ENCODE measurements at places on chromosomes 7 and 10.

GRCh38 chr10:112669989-112670388 lies 223.0 kb downstream of the VTI1A start:
- no peak for DNase-seq

DNA sequence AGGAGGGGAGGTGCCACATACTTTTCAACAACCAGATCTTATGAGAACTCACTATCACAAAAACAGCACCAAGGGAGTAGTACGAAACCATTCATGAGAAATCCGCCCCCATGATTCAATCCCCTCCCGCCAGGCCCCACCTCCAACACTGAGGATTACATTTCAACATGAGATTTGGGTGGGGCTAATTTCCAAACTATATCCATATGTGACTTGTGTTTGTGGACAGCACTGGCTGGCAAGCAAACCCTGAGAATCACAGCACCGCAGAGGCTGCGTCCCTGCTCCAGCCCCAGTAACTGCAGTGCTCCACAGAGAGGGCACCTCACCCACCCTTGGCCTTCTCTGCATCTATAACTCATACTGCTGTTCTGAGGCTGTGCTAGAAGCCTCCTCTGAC lies 211.2 kb upstream of the PODXL start:
- no peak for DNase-seq

- peak; percentile 60 for DNase-seq
Observed at GRCh38 chr7:66641526-66641871, 12.8 kb downstream of the KCTD7 start.

- no peak for DNase-seq
Observed at GRCh38 chr7:43124388-43124787, 11.9 kb downstream of the HECW1 start.

GRCh38 chr7:64628721-64629120 lies 37.2 kb upstream of the ZNF107 start:
- DNase-seq, result no peak

GRCh38 chr10:13016426-13016825 lies 14.9 kb upstream of the CCDC3 start:
- DNase-seq, result no peak

DNA sequence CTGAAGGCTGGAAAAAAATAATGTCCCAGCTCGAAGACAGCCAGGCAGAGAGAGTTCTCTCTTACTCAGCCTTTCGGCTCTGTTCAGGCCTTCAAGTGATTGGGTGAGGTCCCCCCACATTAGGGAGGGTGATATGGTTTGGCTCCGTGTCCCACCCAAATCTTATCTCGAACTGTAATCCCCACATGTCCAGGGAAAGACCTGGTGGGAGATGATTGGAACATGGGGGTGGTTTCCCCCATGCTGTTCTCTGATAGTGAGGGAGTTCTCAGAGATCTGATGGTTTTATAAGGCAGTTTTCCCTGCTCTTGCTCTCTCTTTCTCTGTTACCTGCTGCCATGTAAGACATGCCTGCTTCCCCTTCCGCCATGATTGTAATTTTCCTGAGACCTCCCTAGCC lies 36.6 kb upstream of the LEP start:
- no peak for DNase-seq

GRCh38 chr7:146701166-146701565 lies 584.6 kb downstream of the CNTNAP2 start:
- no peak for DNase-seq

DNA sequence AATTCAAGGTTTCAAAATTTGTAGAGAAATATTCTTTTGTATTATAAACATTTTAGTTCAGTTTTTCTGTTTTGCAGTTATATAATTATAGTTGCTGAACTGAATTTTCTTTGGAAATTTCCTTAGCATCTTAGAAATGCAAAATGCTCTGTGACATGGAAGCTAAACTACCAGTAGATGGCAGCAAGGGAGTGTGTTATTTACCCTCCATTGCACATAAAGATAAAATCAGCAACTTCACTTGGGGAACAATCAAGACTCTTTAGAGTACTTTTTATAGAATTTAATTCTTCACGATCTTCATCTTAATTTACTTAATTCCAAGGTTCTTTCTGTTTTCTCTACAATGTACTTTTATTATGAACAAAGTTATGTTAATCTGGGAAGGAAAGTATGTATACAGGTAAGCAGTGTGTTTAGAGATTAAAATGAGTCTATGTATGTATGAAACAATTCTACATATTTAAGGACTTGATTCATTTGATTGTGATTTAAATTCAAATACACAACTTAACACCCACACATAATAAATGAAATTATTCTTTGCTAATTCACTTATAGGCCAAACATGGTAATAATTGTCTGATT lies 404.2 kb downstream of the THSD7A start:
- peak; percentile 57 for DNase-seq

GRCh38 chr10:57675125-57675524 lies 592.6 kb downstream of the IPMK start:
- no peak for DNase-seq

GRCh38 chr7:73435471-73436009 lies 2.0 kb downstream of the FZD9 start:
- DNase-seq, result no peak

- DNase-seq, result no peak
Observed at GRCh38 chr10:131982796-131983195, 1.1 kb upstream of the BNIP3 start.

- DNase-seq, result no peak
Observed at GRCh38 chr7:46854958-46855473, 726.9 kb downstream of the TNS3 start.

DNA sequence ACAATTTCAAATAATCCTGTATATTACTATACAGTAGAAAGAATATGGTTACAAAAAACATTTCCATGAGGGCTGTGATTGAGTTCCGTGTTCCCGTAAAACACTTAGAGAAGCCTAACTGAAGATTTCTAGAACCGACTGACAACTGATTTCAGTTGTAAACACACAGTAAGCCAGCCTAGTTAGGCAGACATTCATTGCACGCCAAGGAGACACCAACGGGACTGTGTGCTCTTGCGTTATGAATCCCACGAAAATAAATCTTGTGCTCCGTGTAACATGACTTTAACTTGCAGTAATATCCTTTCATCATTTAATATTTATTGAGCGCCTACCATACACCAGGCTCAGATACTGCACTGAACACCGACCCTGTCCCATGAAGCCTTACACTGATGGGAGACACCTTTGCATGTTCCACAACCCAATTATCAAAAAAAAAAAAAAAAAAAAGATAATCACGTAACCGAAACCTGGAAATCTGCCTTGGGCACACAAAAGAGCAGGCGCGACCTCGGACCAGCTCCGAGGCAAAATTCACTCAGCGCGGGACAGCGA lies 420 bp upstream of the KLHL7 start:
- DNase-seq, result peak; percentile 52

- no peak for DNase-seq
Observed at GRCh38 chr7:129066290-129067131, 11.6 kb upstream of the TNPO3 start.

DNA sequence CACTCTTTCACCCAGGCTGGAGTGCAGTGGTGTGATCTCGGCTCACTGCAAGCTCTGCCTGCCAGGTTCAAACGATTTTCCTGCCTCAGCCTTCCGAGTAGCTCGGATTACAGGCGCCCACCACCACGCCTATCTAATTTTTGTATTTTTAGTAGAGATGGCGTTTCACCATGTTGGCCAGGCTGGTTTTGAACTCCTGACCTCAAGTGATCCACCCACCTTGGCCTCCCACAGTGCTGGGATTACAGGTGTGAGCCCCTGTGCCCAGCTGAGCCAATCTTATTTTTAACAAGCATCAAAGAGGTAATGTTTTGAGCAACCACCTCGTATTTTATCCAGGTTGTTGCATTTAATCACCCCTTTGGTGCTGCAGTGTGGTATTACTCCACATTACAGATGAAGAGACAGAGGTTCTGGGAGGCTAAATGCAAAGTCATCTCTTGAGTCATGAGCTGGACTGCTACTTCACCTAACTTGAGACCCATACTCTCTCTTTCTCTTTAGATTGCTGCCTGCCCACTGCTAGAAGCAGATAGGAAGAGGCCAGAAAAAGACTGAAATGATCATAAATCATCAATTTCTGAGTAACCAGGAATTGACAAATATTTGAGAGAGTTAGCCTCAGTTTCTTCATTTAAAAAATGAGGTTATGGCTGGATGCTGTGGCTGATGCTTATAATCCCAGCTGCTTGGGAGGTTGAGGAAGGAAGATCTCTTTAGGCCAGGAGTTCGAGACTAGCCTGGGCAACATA lies 116.2 kb downstream of the CAMK1D start:
- DNase-seq, result no peak

DNA sequence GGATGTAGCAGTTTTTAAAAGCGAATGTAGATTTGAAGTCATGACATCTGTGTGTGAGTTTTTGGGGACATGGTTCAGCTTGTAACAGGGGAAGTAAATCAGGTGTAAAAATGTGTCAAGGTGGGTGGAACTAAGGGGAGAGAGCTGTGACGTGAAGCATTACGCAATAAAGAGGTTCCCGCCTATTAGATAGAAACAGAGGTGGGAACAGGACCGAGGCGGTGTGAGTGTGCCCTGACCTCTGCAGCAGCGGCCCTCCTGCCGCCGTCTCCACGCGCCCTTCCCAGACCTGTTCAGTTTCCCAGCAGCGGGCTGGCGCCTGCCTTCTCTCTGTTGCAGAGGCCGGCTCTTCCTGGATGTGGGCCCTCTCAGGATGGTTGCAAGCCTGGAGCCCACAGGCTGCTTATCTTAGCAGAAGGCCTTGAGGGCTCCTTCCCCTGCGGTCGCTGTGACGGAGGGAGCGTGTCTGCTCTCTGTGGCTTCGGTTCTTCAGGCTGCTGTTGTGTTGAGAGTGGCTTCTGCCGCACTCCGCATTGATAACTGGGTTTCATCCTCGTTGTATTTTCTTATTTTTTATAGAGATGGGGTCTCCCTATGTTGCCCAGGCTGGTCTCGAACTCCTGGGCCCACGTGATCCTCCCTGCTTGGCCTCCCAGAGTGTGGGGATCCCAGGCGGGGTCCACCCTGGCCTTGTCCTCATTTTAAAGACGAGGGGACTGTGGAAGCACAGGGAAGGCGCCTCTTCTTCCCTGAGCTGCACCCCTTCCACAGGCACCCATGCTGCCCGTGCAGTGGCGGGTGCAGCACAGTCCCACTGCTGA lies 65.0 kb downstream of the DNAJB6 start:
- no peak for DNase-seq

- no peak for DNase-seq
Observed at GRCh38 chr10:15954188-15954587, 93.9 kb upstream of the MINDY3 start.

DNA sequence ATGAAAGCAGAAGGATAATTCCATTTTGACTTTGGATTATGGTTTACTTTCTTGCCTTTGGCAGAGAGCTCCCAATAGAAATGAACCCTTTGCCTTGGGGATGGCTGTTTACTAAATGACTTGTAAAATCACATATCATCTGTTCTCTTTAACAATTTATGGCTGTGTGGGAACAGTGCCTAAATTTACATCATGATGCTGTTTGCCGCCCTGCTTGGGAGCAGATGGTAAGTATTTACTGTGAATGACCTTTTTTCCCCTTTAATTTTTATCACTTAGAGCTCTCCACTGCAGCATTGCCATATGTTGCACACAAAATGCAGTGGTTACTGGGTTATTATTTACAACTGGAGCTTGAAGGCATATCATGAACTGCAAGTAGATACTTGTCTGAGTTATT lies 13.4 kb downstream of the HEPACAM2 start:
- no peak for DNase-seq

DNA sequence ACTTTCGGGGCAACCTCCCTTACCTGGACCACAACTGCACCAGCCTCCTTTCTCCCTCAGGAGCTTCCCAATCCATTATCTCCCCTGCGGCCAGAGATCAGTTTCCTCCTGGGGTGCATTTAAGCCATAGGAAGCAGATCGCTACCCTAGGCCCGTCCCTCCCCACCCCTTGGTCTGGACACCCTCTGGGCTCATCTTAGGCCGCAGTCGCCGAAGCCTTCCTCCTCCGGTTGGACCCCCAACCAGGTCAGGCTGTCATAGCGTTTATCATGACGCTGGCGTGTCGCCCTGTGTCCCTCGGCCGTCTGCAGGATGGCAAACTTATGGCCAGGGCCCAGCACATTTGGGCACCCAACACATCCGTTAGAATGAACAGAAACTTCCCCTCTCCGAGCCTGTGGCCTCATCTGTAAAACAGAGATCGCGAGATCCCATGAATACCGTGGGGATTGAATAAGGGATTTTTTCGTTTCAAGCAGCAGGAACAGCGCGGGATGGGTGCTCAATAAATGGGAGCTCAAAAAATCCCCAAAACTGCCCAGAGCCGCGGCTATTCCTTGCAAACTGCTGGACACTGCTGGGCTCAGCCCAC lies 669 bp upstream of the AP5Z1 start:
- DNase-seq, result no peak

DNA sequence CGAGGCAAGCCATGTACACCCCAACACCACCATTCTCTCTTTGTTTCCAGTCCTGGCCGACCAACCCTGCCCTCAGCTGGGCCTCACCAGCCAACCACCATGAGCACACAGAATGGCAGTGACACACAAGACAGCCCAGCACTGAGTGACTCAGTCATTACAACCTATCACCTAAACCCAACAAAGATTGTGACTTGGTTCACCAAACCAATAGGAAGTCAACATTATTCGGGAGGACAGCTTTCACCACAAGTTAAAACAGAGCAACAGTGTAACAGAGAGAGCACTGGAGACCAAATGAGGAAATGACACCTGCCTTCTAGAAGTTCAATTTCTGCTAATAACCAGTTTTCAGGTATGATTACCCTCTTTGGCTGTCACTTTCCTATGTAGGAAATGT lies 72.1 kb downstream of the DNMBP start:
- no peak for DNase-seq

DNA sequence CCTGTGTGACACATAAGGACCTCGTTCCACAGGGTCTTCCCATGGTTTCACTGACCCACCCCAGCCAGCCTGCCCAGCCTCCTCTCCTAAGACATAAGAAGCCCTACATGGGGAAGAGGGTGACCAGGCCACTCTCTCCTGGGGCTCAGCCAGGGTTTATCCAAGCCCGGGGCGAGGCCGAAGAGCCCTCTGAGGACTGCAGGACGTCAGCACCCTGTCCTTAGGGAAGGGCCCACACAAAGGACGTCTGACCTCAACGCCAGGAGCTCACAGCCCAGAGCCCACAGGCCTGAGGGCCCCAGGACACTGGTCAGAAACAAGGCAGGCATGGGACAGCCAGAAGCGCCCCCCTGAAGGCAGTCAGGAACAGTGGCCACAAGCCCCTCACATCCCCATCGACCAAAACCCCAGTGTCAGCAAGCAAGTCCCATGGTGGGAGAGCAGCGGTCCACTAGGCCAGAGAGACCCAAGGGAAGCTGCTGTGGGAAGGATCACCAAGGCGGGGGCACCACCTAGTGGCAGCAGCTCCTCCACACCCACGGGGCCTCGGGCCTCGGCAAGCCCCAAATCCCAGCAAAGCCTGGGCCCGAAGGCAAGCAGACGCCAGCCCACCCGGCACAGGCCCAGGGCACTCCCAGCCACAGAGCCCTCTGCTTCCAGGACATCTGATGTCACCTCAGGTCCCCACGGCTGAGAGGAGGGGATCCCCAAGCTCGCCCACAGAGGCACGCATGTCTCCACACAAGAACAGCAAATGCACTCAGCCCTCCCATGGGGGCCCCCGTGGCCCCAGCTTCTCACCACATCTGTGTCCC lies 23.4 kb downstream of the MAD1L1 start:
- DNase-seq, result peak; percentile 77

- DNase-seq, result no peak
Observed at GRCh38 chr7:14714161-14714728, 188.3 kb downstream of the DGKB start.

Measured in midbrain (tissue), 1 donor.